Hepatocyte (in vitro differentiated cells): ENCODE measurements at places on chromosomes 2 and 18. TPM values are rescaled to one million over a fixed set of nuclear protein-coding genes. Genes with fewer than 3 reads are reported as not detected.

Gene EFHD1
- 3.0 and 4.2 TPM in 2 replicates for total RNA-seq

Gene PAX3
- total RNA-seq: not detected in 2 replicates

- no peak for DNase-seq
Measured at GRCh38 chr2:64471600-64471999, 17.6 kb downstream of the LGALSL start.

DNA sequence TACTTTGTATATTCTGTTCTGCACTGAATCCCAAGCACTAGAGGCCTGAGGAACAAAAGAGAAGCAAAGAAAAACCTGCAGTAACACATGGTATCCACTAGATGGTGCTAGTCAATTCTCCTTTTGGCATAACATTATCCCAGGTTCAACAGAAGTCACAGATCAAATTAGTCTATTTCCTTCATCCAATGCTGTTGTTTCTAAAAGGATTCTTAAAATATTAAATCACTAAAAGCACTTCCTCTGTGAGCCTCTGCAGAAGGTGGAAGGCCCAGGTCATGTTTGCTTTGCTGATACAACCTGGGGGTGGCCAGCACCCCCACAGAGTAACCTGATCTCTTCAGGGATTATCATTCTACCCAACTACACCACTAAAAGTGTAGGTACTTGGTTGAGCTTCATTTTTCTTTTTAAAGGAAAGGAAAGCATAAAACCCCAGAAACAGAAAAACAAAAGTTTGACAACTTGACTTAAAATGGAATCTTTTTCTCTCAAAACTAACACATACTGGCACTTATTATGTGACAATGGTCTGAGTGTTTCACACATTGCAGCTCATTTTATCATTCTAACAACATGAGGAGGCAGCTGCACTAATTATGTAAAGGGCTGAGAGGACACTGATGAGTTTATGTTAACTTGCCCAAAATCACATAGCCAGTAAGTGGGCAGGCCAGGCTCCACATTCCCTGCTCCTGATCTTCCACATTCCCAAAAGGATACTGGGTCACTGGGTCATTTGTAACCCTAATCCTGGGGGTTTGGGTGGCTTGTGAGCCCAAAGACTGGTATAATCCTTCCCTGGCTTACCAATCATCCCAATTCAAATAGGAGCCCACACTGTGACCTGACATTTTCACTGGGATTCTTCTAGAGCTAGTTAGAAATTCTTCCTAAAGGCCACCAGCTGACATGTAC, 66.8 kb upstream of the DNER start:
- peak; percentile 39 for DNase-seq

DNA sequence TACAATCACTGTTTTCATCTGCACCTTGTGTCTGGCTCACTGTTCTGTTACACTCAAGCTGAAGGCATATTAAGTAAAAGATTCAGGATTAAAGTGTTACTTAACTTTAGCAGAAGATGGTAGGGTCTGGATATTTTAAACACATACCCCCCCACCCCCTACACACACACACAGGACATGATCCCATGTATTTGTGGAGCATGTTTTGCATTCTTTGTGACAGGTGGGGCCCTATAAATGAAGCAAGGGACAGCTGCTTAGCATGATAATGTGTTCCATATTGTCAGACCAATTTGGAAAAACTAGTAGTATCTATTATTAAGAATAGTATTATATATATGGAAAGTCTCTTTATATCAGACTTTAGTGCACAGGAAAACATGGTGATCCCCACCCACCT, 335.2 kb upstream of the TNP1 start:
- DNase-seq: no peak

DNA sequence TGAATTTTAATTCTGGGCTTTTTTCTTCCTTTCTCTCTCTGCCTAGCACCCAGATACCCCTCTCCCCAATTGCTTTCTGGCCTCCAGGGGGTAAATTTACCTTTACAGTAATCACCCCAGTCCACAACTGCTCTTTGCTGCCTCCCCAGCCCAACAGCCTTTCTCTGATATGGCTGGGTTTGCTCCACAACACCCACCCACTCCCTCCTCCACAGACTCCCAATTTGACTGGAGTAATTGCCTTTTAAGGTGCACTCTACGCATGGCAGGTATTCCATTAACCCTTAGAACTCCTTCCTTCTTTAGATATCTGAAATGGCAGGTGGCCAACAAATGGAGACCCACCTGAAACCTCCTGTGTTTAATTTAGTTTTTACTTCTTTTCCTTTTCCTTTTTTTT, 3.6 kb downstream of the CELF4 start:
- no peak for DNase-seq
